ENCODE measurements at places on chromosomes 1 and 21. TPM values are rescaled to one million over a fixed set of nuclear protein-coding genes. Genes with fewer than 3 reads are reported as not detected.

Gene TOE1
- total RNA-seq: 26.5 TPM

Gene E2F2
- 77.4 TPM for total RNA-seq

GRCh38 chr1:81510701-81511100, 290.0 kb upstream of the ADGRL2 start:
- no peak overlapping the region for H3K27ac ChIP-seq
- H3K27me3 ChIP-seq: no peaks in the 10 kb centered on the region
- DNase-seq: no peak
- H3K4me3 ChIP-seq: no peak overlapping the region

DNA sequence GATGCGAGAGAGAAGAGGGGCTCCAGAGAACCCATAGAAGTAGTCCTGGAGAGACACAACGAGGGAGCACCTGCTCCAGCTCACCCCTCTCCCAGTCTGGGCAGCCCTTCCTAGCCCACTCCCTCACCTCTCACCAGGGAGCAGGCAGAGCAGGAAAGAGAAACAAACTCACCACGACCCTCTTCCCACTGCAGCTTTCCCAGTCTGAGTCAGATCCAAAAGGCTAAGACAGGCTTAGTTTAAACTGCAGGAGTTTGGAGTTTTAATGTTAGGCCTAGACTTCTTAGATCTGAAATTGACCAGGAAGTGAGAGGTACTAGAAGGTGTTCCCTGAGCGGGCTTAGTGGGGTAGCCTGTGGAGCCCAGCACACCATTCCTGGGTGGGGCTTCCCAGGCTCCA, 29.6 kb downstream of the SLC1A7 start:
- peaks cover 3% of the 10 kb centered on the region for H3K4me1 ChIP-seq
- H3K4me3 ChIP-seq: no peak overlapping the region
- no peaks in the 10 kb centered on the region for H3K36me3 ChIP-seq

- peaks cover 5% of the 10 kb centered on the region for H3K4me1 ChIP-seq
- no peaks in the 10 kb centered on the region for H3K36me3 ChIP-seq
- no peak overlapping the region for H3K27ac ChIP-seq
- no peak for DNase-seq
- no peak overlapping the region for H3K4me3 ChIP-seq
These were observed 47.6 kb downstream of the FCRL3 start for GRCh38 chr1:157652859-157653493.

Gene LEFTY1
- not detected for total RNA-seq
